NCI-H460 (cell line): ENCODE measurements at places on chromosomes 2 and 18. TPM values are rescaled to one million over a fixed set of nuclear protein-coding genes. Genes with fewer than 3 reads are reported as not detected.

Gene PHOSPHO2
- 3.8 and 5.5 TPM in 2 replicates for total RNA-seq

Gene ZC3H8
- 18.3 and 27.0 TPM in 2 replicates for total RNA-seq

Gene C2orf15
- 0.27 TPM in 1 of 2 replicates, not detected in the other for total RNA-seq

Gene NLRC4
- total RNA-seq: 0.07 TPM in 1 of 2 replicates, not detected in the other

Gene RNF152
- 1.5 and 2.3 TPM in 2 replicates for total RNA-seq

Gene HOXD13
- 4.7 and 5.2 TPM in 2 replicates for total RNA-seq

Gene TCF23
- not detected in 2 replicates for total RNA-seq

Gene WBP1
- total RNA-seq: 44.2 and 48.4 TPM in 2 replicates

Gene AQP12B
- total RNA-seq: not detected in 2 replicates

Gene GALR1
- total RNA-seq: not detected in 2 replicates

Gene IL18R1
- total RNA-seq: 35.5 and 40.3 TPM in 2 replicates

Gene DAPL1
- total RNA-seq: not detected in 2 replicates

Gene SIX3
- total RNA-seq: 0.17 TPM in 2 replicates

Gene POMC
- total RNA-seq: not detected in 2 replicates

Gene ARL5A
- total RNA-seq: 73.6 and 78.8 TPM in 2 replicates

Gene C2orf66
- total RNA-seq: 0.58 and 0.84 TPM in 2 replicates

Gene NEU4
- 0.35 and 0.37 TPM in 2 replicates for total RNA-seq

Gene EVA1A
- total RNA-seq: not detected in 2 replicates
